ENCODE measurements at places on chromosomes 12 and 14.

DNA sequence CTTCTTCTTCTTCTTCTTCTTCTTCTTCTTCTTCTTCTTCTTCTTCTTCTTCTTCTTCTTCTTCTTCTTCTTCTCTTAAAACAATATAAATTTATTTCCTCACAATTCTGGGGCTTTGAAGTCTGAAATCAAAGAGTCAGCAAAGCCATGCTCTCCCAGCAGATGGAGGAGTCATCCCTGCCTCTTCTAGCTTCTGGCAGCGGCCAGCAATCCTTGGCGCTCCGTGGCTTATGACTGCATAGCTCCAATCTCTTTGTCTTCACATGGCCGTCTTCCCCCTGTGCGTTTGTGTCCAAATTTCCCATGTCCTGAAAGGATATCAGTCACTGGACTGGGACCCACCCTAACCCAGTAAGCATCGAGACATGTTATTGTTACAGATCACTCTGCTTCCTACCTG is 22.9 kb downstream of the KCNA1 start:
- no peak for DNase-seq

- DNase-seq = no peak
Observed at GRCh38 chr14:54090274-54090673, 133.6 kb upstream of the BMP4 start.

DNA sequence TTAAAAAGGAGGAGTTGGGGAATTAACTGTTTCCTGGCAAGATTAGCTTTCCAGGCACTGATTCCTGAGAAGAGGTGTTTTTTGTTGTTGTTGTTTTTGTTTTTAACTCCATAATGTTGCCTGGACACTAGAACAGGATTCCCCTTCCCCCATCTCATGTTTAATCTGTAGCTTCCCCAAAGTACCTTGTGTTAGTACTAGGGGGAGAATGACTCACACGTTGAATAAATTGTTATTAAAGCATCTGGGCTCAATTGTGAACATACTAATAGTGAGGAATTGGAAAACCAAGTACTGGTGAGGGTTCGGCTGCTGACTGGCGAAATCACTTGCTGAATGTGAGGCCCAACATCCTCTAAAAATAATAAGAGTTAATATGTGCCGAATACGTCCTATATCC is 1.3 kb upstream of the GNG2 start:
- DNase-seq = no peak

GRCh38 chr14:101234999-101235334 is 326.3 kb upstream of the DIO3 start:
- DNase-seq = no peak

DNA sequence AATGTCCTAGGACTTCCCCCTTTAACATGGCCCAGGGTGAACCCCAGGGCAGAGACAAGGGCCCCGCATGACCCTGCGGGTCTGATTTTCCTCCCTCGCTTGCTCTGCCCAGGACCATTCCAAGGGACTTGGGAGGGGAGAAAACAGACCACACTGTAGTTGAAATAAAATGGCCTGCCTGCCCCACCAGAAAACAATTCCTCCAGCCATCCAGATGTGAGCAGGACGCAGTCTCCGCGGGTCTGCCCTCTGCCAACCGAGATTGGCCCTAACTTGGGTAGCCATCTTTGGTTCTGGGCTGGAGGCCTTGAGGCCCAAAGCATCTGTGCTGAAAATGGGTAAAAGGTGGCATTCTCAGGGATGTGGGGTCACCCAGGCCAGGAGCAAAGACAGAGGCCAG is 75.5 kb downstream of the RFLNA start:
- no peak for DNase-seq

DNA sequence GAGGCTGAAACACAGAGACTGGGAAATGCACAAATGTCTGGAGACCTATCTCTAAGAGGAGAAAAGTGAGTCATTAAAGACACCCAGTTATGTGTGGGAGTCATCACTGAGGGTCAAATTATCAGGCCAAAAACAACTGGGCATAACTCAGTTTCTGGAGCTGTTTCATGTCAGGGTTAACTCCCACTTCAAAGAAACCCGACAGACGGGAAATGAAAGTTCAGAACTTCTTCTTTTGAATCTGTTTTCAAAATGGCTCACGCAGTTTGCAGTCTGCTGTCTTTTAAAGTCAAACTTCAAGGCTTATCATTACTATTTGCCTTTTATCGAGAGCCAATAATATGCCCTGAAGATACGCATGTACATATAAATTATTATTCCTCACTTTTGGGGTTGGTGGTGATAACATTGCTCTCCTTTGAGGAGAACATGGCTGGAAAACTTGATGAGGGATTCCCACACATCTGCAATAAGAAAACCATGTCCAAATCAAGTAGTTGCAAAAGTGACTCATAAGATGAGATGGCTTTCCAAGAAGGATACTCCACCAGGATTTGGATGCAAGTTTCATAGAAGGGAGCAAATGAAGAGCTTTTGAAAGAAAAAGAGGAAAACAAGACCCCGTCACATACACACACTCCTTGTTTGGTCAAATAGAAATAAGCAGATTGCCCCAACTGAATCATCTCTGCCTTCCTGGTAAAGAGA is 341.4 kb downstream of the ADAMTS20 start:
- DNase-seq = no peak

GRCh38 chr12:24903329-24904088 is 45.4 kb downstream of the BCAT1 start:
- DNase-seq = no peak

DNA sequence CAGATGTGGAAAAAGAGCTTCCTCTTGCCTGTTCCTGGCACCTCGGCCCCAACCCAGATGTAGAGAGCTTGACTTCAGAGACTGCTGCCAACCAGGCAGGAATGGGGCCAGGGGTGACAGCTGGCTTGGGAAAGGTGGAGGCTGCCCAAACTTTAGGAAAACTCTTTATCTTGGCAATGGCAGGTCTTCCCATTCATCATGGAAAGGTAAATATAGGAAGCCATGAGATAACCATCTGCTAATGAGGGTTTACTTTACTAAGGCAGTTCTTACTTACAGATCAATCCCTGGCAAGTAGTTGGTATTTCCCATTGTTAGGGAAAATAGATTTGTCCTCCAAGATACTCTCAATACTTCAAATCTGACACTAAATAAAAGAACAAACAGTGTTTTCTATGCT is 143.1 kb upstream of the NUDT4 start:
- DNase-seq = no peak

DNA sequence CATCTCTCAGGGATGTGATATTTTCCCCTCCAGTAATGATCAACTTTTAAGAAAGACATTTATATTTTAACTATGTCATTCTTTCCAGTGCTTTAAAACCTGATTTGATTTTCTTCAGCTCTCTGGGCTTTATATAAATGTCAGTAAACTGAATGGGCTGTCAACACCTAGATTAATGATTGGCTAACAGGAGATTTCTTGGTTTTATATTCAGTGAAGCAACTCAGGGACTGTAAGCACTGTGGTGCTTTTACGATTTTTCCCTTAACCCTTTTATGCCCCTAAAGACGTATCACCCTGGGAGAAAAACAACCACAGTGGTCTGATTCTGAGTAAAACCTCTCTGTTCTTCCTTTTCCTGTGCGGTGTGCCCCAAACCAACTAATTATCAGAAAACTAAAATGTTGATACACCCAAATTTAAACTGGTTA is 38.0 kb downstream of the PTGER2 start:
- peak; percentile 89 for DNase-seq

GRCh38 chr14:52888839-52889838 is 61.7 kb downstream of the FERMT2 start:
- DNase-seq = no peak

GRCh38 chr12:65184176-65184857 is 14.9 kb downstream of the LEMD3 start:
- DNase-seq = no peak

DNA sequence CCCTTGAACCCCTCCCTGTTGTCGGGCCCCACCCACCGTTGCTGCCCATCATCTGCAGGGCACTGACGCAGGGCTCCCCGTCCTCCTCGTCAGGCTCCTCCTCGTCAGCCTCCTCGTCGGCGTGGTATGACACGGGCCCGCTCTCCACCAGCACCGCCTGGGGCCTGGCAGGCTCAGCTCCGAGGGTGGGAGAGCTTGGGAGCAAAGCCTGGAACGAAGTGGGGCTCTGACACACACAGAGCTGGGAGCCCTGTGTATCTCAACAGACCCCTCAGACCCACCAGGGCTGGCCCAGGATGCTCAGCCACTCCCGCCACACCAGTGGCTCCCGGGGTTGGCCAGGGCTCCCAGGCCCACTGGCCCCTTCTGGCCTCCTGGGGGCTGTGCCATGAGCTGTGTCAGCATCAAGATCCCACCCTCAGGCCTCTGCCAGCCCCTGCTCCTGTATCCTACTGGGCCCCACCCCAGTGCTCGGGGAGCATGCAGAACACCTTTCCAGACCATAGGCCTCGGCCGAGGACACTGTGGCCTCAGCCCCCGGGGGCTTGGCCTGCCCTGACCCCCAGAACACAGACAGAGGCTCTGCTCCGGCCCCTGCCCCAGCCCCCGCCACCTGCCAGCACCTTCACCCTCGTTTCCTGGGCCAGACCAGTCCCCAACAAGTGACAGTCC is 30.1 kb upstream of the NUDT14 start:
- no peak for DNase-seq

GRCh38 chr12:13154027-13154538 is 42.4 kb upstream of the EMP1 start:
- DNase-seq = no peak

DNA sequence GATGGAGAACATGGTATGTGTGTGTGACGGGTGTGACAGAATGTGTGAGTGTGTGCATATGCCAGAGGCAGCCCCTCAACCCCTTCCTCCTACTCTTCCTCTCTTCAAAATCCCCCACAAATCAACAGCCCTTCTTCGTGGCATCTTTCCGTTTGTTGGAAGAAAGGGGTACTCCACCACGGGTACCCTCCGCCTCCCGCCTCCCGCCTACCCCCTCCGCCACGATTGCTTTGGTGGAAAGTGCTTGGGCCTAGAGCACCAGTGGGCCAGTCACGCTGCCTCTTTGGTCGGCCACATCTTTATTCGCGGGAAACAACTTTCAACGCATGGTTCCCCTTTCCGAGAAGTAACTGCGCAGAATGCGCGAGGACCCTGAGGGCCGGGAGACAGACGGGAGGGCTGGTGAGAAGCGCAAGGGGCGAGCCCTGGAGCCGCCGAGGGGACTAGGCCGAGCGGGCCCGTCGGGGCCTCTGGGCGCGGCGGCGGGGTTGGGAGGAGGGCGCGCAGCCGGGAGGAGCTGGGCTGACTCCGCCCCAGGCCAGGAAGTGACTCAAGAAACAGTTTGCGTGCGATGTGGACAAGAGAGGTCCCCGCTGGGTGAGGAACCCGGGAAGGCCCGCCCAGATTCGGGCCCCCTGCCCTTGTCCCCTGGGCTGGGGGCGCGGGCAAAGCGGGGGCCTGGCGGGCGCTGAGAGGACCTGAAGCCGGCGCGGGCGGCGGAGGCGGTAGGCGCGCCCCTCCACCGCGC is at the start of the genes CBLN3 and KHNYN:
CBLN3 (minus strand) TSS at position 274 of the 748 bp plus-strand sequence. CDS start 614 bp downstream, outside the sequence.
KHNYN (plus strand) TSS at position 560 of the 748 bp plus-strand sequence. CDS start 777 bp downstream, outside the sequence.
- DNase-seq = peak; percentile 91

DNA sequence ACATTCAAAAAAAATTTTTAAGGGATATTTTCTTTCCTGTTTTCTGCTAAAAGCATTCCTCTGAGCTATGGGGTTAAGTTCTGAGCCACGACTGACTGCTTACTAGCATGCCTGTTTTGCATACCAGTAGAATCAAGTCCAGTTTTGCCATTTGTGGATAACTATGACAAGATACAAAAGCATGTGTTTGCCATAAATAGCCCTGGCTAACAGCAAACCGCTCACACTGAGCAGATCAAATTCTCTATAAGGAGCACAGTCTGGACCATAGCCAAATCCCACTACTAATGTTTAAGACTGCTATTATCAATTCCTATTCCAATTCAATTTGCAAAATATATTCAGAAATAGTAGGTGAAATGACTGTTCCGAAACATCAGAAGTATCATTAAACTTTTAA is 3.2 kb downstream of the CFL2 start:
- DNase-seq = no peak

- no peak for DNase-seq
Observed at GRCh38 chr14:21097636-21098075, 799 bp downstream of the ZNF219 start.

DNA sequence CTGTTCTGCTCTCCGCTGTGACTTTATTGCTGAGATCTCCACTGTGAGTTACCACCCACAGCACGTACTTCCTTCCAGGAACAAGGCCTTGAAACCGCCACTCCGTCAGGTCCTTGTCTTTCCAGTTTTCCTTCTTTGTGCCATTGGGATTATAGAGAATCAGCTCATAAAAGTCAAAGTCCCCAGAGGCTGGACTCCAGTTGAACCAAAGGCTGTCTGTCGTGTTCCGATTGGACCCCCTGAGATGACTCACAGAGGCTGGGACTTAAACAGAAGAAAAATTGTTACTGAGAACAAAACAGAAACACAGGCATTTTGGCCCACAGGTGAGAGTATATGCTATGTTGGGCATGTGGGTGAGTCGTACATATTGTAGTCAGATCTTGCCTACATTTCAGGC is 76.6 kb downstream of the PTPRB start:
- DNase-seq = no peak

DNA sequence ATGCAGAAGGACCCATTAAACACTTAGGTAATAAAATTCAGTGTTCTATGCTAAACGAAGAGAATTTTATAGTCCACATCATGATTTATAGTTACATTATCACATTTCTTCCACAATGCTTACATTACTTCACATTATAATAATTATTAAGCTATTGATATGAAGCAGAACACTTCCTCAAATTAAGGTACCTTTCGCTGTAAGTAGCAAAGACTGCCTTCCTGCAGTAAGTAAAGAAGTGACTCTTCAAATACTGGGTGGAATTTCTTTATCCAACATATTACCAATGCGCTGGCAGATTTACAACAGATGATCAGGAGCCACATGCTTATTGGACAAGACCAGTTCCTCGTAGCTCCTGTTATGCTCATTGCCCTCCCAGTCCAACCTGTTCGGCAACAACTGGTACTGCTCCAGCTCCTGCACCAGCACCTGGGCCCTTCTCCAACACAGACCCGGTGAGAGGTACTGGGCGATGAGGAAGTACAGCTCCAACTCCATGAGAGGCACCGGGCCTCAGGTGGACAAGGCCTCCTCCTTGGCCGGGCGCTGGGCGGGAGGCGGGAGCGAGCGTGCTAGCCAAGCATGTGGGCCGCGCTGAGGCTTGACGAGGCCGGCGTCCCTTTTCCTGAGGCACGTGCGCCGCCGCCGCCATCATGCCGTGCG is 210.7 kb upstream of the ATP2B1 start:
- DNase-seq = no peak

DNA sequence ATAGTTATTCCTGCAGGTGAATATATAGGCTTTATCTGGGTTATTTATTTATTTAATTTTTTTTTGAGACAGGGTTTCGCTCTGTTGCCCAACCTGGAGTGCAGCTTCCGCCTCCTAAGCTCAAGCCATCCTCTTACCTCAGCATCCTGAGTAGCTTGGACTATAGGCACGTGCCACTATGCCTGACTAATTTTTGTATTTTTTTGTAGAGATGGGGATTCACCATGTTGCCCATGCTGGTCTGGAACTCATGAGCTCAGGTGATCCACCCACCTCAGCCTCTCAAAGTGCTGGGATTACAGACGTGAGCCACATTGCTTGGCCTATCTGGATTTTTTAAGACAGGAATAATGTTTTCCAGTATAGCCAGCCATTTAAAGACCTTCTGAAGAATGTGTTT is 2.0 kb downstream of the RAN start:
- no peak for DNase-seq

- DNase-seq = no peak
Observed at GRCh38 chr12:2537868-2538541, 256.8 kb upstream of the FKBP4 start.

GRCh38 chr14:94614802-94615201 is 2.6 kb downstream of the SERPINA3 start:
- no peak for DNase-seq

Data from CD4-positive, alpha-beta T cell treated with Interleukin-15 for 4 hours (primary cell).